Spinal cord (tissue), 10 donors: ENCODE measurements at places on chromosomes 5 and 9. TPM values are rescaled to one million over a fixed set of nuclear protein-coding genes. Genes with fewer than 3 reads are reported as not detected.

- H3K36me3 ChIP-seq: no peaks in the 10 kb centered on the region
- H3K27ac ChIP-seq: no peak overlapping the region
- H3K27me3 ChIP-seq: no peaks in the 10 kb centered on the region
- no peak overlapping the region for H3K4me3 ChIP-seq
- DNase-seq: no peak
- H3K4me1 ChIP-seq: no peaks in the 10 kb centered on the region
Observed at GRCh38 chr5:45454114-45454513, 242.1 kb downstream of the HCN1 start.

DNA sequence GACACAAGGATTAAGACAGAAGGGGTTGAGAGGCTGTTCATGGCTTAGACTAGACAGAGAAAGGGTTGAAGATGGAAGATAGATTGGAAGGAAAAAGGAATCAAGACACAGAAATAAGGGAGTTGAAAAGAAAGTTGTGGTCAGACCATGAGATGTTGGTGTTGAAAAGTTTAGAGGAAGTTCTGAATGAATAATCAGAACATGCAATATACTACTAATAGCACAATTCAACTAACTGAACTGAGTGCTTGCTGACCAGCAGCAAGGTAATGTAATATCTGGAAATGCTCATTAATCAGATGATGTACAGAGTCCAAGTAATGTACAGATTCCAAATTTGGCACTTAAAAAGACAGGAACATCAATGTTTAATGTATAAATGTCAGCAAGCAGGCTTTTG, 10.6 kb upstream of the NNT start:
- H3K27me3 ChIP-seq: no peaks in the 10 kb centered on the region
- no peak overlapping the region for H3K4me3 ChIP-seq
- no peaks in the 10 kb centered on the region for H3K4me1 ChIP-seq
- no peak overlapping the region for H3K27ac ChIP-seq
- no peak for DNase-seq
- H3K36me3 ChIP-seq: peaks cover 3% of the 10 kb centered on the region

Gene COL5A1
- total RNA-seq: 135 TPM

- H3K4me3 ChIP-seq: no peak overlapping the region
- no peak for DNase-seq
- no peaks in the 10 kb centered on the region for H3K27me3 ChIP-seq
- no peaks in the 10 kb centered on the region for H3K36me3 ChIP-seq
- H3K4me1 ChIP-seq: peaks cover 8% of the 10 kb centered on the region
Observed at GRCh38 chr9:88737876-88738275, 202.9 kb downstream of the NXNL2 start.

Gene FCN2
- not detected for total RNA-seq

DNA sequence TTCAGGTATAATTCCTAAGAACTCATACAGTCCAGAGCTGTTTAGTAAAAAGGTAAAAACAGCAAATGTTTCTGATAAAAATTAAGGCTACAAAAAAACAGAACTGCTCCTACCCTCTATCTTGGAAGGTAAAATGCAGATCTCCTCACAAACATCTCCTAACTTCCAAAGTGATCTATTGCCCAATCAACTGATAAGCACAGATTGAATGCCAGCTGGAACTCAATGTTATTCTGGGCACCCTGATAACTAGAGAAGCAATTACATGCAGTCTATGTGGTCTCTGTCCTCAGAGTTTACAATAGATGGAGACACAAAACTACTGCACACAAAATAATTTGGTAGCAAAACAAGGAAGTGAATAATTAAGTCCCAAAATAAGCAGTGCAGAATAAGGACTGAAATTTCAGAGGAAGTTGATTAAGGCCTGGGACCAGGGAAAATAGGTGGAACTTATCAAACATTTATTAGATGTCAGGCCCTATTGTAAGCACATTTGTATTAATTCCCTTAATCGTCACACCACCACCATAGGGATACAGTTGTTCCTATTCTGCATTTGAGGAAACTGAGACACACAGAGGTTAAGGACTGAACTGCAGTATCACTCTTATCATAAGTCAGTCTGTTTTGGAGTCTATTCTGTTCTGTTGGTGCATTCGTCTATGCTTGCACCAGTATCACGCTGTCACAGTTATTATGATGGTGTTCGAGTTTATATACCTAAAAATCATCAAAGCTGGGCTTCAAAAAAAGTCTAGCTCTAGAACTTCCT, 102.2 kb upstream of the TARS1 start:
- H3K27ac ChIP-seq: no peak overlapping the region
- no peaks in the 10 kb centered on the region for H3K4me1 ChIP-seq
- H3K27me3 ChIP-seq: no peaks in the 10 kb centered on the region
- no peaks in the 10 kb centered on the region for H3K36me3 ChIP-seq
- H3K4me3 ChIP-seq: no peak overlapping the region
- no peak for DNase-seq

DNA sequence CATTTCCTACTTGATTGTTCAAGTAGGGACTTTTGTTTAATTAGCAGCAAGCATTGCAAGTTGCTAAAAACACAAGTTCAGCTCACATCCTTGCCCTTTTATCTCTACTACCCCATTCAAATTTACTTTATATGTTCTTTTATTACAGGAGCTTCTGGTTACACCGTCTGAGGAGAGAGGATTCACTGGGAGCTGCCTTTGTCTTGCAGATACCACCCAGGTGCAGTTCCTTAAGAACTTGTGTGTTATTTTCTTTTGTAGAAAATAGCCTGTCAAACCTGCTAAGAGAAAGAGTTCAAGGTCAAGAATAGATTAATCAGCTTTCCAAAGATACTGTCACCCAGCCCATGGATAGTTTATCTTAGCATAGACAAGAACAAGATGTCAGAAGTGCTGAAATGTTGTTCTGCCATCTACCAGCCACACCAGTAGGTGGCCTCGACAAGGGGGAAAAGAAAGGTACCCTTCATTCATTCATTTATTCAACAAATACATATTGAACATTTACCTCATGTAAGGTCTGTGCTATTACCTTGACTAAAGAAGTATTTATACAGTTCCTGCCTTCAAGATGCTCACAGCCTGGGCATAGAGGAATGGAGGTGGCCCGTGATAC, 750.3 kb downstream of the MAT2B start:
- no peaks in the 10 kb centered on the region for H3K27me3 ChIP-seq
- H3K4me1 ChIP-seq: no peaks in the 10 kb centered on the region
- DNase-seq: no peak
- H3K4me3 ChIP-seq: no peak overlapping the region
- no peak overlapping the region for H3K27ac ChIP-seq

GRCh38 chr5:78377056-78377717, 16.8 kb downstream of the SCAMP1 start:
- no peaks in the 10 kb centered on the region for H3K36me3 ChIP-seq
- no peak overlapping the region for H3K4me3 ChIP-seq
- no peaks in the 10 kb centered on the region for H3K4me1 ChIP-seq
- DNase-seq: no peak
- H3K27ac ChIP-seq: no peak overlapping the region

- DNase-seq: no peak
- H3K27me3 ChIP-seq: no peaks in the 10 kb centered on the region
- H3K4me1 ChIP-seq: no peaks in the 10 kb centered on the region
- no peak overlapping the region for H3K4me3 ChIP-seq
Observed at GRCh38 chr5:127924606-127925005, 159.0 kb upstream of the SLC12A2 start.

Gene FOXD4L6
- total RNA-seq: not detected

GRCh38 chr5:36945687-36946086, 69.1 kb downstream of the NIPBL start:
- no peaks in the 10 kb centered on the region for H3K4me1 ChIP-seq
- no peak overlapping the region for H3K27ac ChIP-seq
- H3K36me3 ChIP-seq: no peaks in the 10 kb centered on the region

- no peaks in the 10 kb centered on the region for H3K36me3 ChIP-seq
- H3K4me1 ChIP-seq: no peaks in the 10 kb centered on the region
- no peak overlapping the region for H3K4me3 ChIP-seq
- no peaks in the 10 kb centered on the region for H3K27me3 ChIP-seq
Observed at GRCh38 chr9:75269197-75269596, 180.9 kb downstream of the OSTF1 start.

GRCh38 chr5:158812408-158812807, 287.3 kb downstream of the EBF1 start:
- no peaks in the 10 kb centered on the region for H3K27me3 ChIP-seq
- H3K27ac ChIP-seq: no peak overlapping the region
- no peak for DNase-seq
- no peaks in the 10 kb centered on the region for H3K36me3 ChIP-seq
- no peaks in the 10 kb centered on the region for H3K4me1 ChIP-seq

- H3K27ac ChIP-seq: no peak overlapping the region
- no peaks in the 10 kb centered on the region for H3K4me1 ChIP-seq
- H3K4me3 ChIP-seq: no peak overlapping the region
- no peak for DNase-seq
- peaks cover 12% of the 10 kb centered on the region for H3K36me3 ChIP-seq
Observed at GRCh38 chr9:115022760-115023434, 92.5 kb upstream of the TNFSF8 start.

DNA sequence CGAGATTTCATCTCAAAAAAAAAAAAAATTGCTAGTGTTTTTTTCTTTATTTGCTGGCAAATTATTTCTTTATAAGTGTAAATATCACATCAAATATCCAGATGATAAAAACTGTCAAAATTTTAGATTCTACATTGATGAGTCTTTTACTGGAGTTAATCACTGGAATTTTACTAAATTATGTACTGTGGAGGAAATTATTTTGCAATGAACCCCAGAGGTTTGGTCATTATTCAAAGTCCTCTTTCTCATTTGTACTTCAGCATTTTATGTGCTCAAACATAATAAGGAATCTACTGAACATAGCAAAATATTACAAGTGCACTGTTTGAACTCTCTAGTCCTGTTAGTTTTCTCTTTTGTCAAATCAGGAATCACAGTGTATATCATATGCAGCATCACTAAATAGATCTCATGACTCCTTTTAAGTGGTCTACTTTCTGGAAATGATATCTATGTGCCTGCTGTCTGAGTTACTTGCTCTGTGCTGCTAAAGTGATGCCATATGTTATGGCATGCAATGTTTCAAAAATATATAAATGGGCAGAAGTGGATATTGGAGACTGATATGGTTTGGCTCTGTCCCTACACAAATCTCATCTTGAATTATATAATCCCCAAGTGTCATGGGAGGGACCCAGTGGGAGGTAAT, 18.0 kb downstream of the OTULINL start:
- H3K27me3 ChIP-seq: no peaks in the 10 kb centered on the region
- H3K4me3 ChIP-seq: no peak overlapping the region
- no peak for DNase-seq
- peaks cover 1% of the 10 kb centered on the region for H3K36me3 ChIP-seq
- no peak overlapping the region for H3K27ac ChIP-seq

GRCh38 chr5:32683125-32683524, 28.0 kb upstream of the NPR3 start:
- H3K27ac ChIP-seq: no peak overlapping the region
- H3K4me3 ChIP-seq: no peak overlapping the region
- no peaks in the 10 kb centered on the region for H3K36me3 ChIP-seq
- H3K27me3 ChIP-seq: no peaks in the 10 kb centered on the region
- H3K4me1 ChIP-seq: no peaks in the 10 kb centered on the region
- no peak for DNase-seq

GRCh38 chr5:78253201-78253600, 41.3 kb downstream of the AP3B1 start:
- no peaks in the 10 kb centered on the region for H3K4me1 ChIP-seq
- no peak for DNase-seq
- no peak overlapping the region for H3K27ac ChIP-seq
- H3K36me3 ChIP-seq: no peaks in the 10 kb centered on the region

- H3K36me3 ChIP-seq: no peaks in the 10 kb centered on the region
- H3K4me3 ChIP-seq: no peak overlapping the region
- peaks cover 11% of the 10 kb centered on the region for H3K4me1 ChIP-seq
- peaks cover 2% of the 10 kb centered on the region for H3K27me3 ChIP-seq
Observed at GRCh38 chr5:173496883-173497255, 119.6 kb downstream of the BOD1 start.

DNA sequence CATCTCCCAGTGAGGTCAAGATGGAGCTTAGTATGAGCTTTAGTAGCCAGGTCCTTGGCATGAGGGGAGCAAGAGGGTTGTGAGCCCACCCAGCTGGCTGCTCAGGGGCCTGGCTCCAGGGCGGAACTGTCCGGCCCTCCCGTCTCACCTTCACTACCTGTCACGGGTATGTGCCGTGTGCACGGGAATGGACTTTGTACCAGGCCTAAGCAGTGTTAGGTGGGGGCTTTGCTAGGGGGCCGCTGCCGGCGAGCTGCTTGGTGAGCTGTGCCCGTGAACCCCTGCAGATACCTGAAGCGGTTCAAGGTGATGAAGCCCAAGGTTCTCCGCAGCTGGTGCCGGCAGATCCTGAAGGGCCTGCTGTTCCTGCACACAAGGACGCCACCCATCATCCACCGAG, 46.7 kb downstream of the WNK2 start:
- H3K4me1 ChIP-seq: peaks cover 51% of the 10 kb centered on the region
- no peaks in the 10 kb centered on the region for H3K27me3 ChIP-seq
- peaks cover 52% of the 10 kb centered on the region for H3K36me3 ChIP-seq
- no peak overlapping the region for H3K4me3 ChIP-seq
- no peak for DNase-seq
- H3K27ac ChIP-seq: no peak overlapping the region

GRCh38 chr9:135369412-135369990, 110.1 kb upstream of the PPP1R26 start:
- H3K36me3 ChIP-seq: no peaks in the 10 kb centered on the region
- H3K4me1 ChIP-seq: peaks cover 31% of the 10 kb centered on the region
- peak; percentile 67 for DNase-seq
- no peaks in the 10 kb centered on the region for H3K27me3 ChIP-seq

Gene IL5
- 0.50 TPM for total RNA-seq

Gene KCNV2
- total RNA-seq: not detected

DNA sequence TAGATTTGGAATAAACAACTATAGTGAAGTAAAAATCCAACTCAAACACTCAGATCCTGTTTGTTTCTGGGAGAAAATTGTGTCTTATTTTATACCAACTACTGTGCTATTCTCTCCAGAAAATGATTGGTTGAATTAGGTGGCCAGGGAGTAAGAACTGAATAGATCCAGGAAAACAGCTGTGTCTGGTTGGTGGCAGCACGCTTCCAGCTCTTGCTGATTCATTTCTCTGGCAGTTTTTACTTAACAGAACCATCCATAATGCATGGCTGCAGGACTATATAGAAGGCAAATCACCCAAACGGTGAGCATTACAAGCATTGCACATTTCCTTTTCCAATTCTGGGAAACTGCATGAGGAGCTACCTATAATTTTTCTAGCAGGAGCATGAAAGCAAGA, 29.5 kb downstream of the DMAC1 start:
- no peak overlapping the region for H3K27ac ChIP-seq
- no peaks in the 10 kb centered on the region for H3K4me1 ChIP-seq
- H3K36me3 ChIP-seq: no peaks in the 10 kb centered on the region
- no peak for DNase-seq
- H3K4me3 ChIP-seq: no peak overlapping the region
- no peaks in the 10 kb centered on the region for H3K27me3 ChIP-seq

- no peaks in the 10 kb centered on the region for H3K27me3 ChIP-seq
- no peak overlapping the region for H3K27ac ChIP-seq
- H3K4me3 ChIP-seq: no peak overlapping the region
- H3K4me1 ChIP-seq: peaks cover 9% of the 10 kb centered on the region
- DNase-seq: no peak
Observed at GRCh38 chr9:96061293-96061987, 185.9 kb downstream of the ERCC6L2 start.

Gene HNRNPAB
- total RNA-seq: 49.0 TPM
